ENCODE measurements at places on chromosomes 12 and 14. TPM values are rescaled to one million over a fixed set of nuclear protein-coding genes. Genes with fewer than 3 reads are reported as not detected.
A peak's percentile ranks its signal among the peaks of the same experiment; 100 is the strongest.

GRCh38 chr12:64707362-64707761, 51.8 kb downstream of the GNS start:
- H3K4me3 ChIP-seq, result no peak overlapping the region
- no peaks in the 10 kb centered on the region for H3K4me1 ChIP-seq
- no peaks in the 10 kb centered on the region for H3K27me3 ChIP-seq
- no peaks in the 10 kb centered on the region for H3K36me3 ChIP-seq
- H3K27ac ChIP-seq, result no peak overlapping the region
- no peak for DNase-seq

DNA sequence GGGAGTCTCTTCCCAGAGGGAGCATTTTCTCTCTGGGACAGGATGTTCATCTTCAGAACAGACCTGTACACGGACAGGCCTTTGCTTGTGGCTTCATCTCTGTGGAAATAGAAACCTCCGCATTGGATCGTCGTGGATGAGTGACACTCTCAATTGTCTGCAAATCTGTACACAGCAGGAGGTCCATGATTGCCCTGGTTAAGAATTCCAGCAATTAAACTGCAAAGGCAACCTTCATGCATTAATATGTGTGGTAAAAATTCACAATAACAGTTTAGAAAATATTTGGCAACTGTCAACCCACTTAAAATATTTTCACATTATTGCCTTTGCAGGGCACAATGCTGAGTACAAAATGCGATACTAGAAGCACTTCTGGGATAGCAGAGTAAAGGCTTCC, 149.8 kb upstream of the SFSWAP start:
- peaks cover 3% of the 10 kb centered on the region for H3K27me3 ChIP-seq
- H3K4me3 ChIP-seq, result no peak overlapping the region
- H3K36me3 ChIP-seq, result no peaks in the 10 kb centered on the region
- no peaks in the 10 kb centered on the region for H3K4me1 ChIP-seq
- no peak overlapping the region for H3K27ac ChIP-seq

- no peaks in the 10 kb centered on the region for H3K27me3 ChIP-seq
- H3K4me1 ChIP-seq, result no peaks in the 10 kb centered on the region
- DNase-seq, result no peak
These were observed 153.5 kb upstream of the HMGA2 start for GRCh38 chr12:65670775-65671174.

DNA sequence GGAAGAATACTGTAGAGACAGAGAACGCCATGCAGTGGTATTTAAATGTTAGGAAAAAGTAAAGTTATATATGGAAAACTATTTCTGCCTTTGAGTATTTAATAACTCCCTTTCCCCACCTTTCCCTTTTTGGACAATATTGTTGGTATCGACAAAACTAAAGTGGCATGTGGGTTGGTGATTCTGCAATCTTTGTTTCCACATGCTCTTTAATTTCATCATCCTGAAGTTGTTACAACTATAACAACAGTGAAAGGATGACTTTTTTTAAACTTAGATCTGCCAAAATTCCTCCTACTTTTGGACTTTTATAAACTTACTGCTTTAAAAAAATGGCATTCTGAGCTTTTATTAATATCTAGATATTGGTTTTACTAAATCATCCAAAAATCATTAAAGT, 25.3 kb downstream of the TTC8 start:
- no peak overlapping the region for H3K27ac ChIP-seq
- no peak overlapping the region for H3K4me3 ChIP-seq
- DNase-seq, result no peak
- no peaks in the 10 kb centered on the region for H3K36me3 ChIP-seq

- no peaks in the 10 kb centered on the region for H3K27me3 ChIP-seq
- no peaks in the 10 kb centered on the region for H3K4me1 ChIP-seq
- H3K27ac ChIP-seq, result no peak overlapping the region
- DNase-seq, result no peak
- no peaks in the 10 kb centered on the region for H3K36me3 ChIP-seq
- no peak overlapping the region for H3K4me3 ChIP-seq
These were observed 360.8 kb downstream of the CCDC91 start for GRCh38 chr12:28550757-28551704.

GRCh38 chr12:107607464-107608392, 77.9 kb upstream of the PWP1 start:
- H3K4me3 ChIP-seq, result no peak overlapping the region
- H3K27ac ChIP-seq, result no peak overlapping the region
- DNase-seq, result peak; percentile 74
- no peaks in the 10 kb centered on the region for H3K36me3 ChIP-seq

- H3K4me3 ChIP-seq, result no peak overlapping the region
- H3K4me1 ChIP-seq, result peaks cover 3% of the 10 kb centered on the region
- no peaks in the 10 kb centered on the region for H3K36me3 ChIP-seq
- no peaks in the 10 kb centered on the region for H3K27me3 ChIP-seq
- DNase-seq, result no peak
These were observed 210.9 kb downstream of the MED13L start for GRCh38 chr12:116066381-116067230.

GRCh38 chr14:47626151-47627035, 49.0 kb downstream of the MDGA2 start:
- no peak for DNase-seq
- no peaks in the 10 kb centered on the region for H3K4me1 ChIP-seq
- no peaks in the 10 kb centered on the region for H3K36me3 ChIP-seq
- H3K27me3 ChIP-seq, result no peaks in the 10 kb centered on the region
- H3K27ac ChIP-seq, result no peak overlapping the region

DNA sequence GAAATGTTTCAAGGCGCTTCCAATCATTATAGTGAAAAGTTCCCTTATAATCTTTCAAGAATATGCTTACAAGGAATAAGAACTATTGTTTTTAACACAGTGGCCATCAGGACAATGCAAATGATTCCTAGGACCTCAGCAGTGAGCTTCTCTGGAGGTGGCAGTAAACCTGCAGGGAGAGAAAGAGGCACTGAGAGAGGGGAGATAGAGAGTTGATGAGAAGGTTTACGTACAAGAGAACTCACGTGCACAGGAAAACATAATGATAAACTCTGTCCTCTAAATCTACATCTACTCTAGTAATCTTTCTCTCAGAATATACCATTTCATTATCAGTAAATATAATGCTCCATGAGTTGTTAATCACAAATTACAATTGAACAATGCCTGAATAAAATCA, 715 bp downstream of the KLRC4 start:
- no peaks in the 10 kb centered on the region for H3K4me1 ChIP-seq
- no peaks in the 10 kb centered on the region for H3K27me3 ChIP-seq
- H3K36me3 ChIP-seq, result no peaks in the 10 kb centered on the region
- no peak overlapping the region for H3K4me3 ChIP-seq
- DNase-seq, result no peak

DNA sequence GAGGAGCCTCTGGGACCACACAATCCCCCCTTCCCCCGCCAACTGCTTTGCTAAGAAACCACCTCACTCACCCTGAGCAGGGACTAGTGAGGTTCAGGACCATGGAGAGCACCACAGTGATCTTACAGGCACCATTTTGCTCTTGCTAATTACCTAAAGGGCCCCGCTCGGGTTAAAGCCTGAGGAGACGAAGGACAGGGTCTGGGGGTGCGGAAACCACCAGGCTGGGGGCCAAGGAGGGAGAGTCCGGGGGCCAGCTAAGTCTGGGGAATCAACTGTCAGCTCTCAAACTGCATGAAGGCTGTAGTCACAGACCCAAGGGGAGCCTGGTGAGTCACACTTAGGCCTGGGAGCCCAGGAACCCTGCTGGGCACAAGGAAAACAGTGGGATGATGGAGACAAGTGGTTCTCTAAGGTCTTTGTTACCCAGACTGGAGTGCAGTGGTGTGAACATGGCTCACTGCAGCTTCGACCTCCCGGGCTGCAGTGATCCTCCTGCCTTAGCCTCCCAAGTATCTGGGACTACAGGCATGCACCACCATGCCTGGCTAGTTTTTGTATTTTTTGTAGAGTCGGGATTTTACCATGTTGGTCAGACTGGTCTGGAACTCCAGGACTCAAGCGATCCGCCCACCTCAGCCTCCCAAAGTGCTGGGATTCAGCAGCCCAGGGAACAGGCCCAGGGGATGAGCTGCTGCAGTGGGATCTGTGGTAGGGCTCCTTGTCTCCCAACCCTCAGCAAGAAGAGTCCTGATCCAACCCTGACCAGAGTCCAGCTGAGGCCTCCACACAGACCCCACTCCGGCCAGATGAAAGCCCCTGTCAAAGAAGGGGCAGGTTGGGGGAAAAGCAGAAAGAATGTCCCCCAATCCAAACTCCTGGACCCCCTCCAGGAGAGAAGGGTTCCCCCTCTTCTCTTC, 98.8 kb downstream of the CALM1 start:
- no peak overlapping the region for H3K4me3 ChIP-seq
- no peak overlapping the region for H3K27ac ChIP-seq
- H3K27me3 ChIP-seq, result no peaks in the 10 kb centered on the region
- H3K36me3 ChIP-seq, result no peaks in the 10 kb centered on the region
- no peak for DNase-seq

DNA sequence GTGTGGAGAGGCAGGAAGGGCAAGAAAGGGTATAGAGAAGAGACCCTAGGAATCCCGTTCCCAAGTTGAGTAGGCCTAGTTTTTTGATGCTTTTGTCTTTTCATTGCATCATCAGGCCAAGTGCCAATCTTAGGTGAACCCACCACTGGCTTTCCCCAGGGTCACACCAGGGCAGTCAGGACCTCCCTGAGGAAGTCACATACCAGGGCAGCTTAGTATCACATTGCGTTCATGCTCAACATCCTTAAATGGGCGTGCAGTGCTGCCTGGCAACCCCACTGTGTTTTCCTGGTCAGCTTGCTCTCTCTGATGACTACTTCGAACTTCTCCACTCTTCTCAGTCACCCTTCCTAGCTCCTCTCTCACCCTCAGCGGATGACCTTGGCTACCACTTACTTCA, 9.0 kb downstream of the ASIC1 start:
- no peaks in the 10 kb centered on the region for H3K4me1 ChIP-seq
- H3K27ac ChIP-seq, result no peak overlapping the region
- H3K36me3 ChIP-seq, result no peaks in the 10 kb centered on the region
- H3K4me3 ChIP-seq, result no peak overlapping the region
- no peaks in the 10 kb centered on the region for H3K27me3 ChIP-seq

DNA sequence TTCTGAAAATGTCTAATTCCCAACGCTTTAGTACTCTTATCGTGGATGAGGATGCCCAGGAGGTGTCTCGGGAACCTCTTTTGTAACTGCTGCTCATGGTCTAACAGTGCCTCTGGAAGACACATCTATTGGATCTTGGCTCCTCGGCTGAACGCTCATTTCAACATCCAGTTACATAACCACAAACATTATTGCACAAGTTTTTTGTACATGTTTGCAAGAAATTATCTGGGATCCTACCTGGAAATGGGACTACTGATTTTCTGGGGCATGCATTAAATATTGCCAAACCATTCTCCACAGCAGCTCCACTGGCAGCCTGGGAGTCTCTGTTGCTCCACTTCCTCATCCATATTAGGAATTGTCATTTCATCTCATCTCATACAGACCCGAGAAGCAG, 117.5 kb upstream of the EVL start:
- no peak overlapping the region for H3K4me3 ChIP-seq
- no peak for DNase-seq
- H3K27me3 ChIP-seq, result no peaks in the 10 kb centered on the region
- H3K27ac ChIP-seq, result no peak overlapping the region

- H3K4me3 ChIP-seq, result no peak overlapping the region
- no peak overlapping the region for H3K27ac ChIP-seq
- no peak for DNase-seq
- no peaks in the 10 kb centered on the region for H3K36me3 ChIP-seq
- H3K4me1 ChIP-seq, result no peaks in the 10 kb centered on the region
These were observed 12.3 kb upstream of the GPRC5D start for GRCh38 chr12:12964255-12964654.

DNA sequence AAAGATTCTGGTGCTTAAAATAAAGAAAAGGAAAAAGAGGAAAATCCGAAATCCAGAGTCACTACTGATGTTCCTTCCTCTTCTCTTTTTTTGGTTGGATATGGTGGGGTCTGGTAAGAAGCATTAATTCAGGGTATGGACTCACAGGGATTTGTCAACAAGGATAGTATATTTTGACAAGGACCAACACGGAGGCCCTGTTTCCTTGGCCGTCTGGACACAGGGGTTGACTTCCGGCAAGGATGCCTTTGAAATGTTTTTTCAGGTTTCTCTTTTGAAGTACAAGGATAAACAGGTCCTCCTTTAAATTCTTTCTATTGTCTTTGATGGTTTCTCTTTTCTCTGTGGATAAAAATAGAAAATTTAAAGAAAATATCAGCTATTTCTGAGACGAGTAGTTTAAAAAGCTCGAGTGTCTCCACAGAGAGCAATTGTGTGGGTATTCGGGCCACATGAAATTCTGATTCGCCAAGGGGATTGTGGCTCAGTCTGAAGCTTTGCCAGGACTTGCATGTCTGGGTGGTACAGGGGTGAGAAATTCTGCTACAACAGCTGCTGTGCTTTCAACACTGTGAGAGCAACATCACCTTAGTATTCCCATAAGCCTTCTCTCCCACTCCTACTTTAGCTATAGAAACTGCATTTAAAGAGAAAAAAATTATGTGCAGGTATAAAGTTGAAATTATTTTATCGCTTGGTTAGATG, 88.5 kb upstream of the CSRP2 start:
- no peak overlapping the region for H3K27ac ChIP-seq
- no peaks in the 10 kb centered on the region for H3K27me3 ChIP-seq
- no peak for DNase-seq

DNA sequence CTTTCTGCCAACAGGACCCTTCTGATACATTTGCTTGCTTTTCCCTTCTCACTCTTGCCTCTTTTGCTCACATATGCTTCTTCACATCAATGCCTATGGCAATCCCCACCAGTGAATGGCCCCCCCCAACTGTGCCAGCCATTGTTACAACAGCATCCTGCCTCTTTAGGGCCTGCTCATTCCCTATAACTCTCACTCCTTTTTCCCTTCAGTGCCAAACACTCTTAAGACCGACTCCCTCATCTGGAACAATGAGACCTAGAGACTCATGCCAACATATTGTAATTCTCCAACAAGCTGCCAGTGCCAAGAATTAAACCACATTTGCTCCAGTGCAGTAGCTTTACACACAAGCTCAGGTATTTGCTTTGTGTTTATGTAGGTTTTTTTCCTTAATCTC, 189.0 kb downstream of the SOX5 start:
- H3K4me1 ChIP-seq, result no peaks in the 10 kb centered on the region
- H3K36me3 ChIP-seq, result no peaks in the 10 kb centered on the region
- DNase-seq, result no peak

DNA sequence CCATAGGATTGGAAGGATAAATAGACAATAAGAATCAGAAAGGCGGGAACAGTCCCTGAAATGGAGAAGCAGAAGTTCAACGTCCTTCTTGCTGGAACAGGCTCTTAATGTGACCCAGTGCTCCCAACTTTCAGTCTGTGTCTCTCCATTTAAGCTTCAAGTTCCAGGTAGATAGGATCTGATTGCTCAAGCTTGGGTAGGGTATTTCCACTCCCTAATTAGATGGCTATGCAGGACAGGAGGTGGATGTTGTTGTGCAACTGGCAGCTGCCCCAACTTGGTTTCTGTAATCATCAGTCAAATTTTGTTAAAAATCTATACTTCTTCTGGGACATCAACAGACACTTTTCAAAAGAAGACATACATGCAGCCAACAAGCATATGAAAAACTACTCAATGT, 266.2 kb downstream of the C12orf75 start:
- H3K27ac ChIP-seq, result no peak overlapping the region
- no peak overlapping the region for H3K4me3 ChIP-seq
- H3K27me3 ChIP-seq, result no peaks in the 10 kb centered on the region
- H3K36me3 ChIP-seq, result no peaks in the 10 kb centered on the region
- H3K4me1 ChIP-seq, result no peaks in the 10 kb centered on the region
- DNase-seq, result no peak

- H3K36me3 ChIP-seq, result no peaks in the 10 kb centered on the region
- H3K4me3 ChIP-seq, result no peak overlapping the region
- no peak for DNase-seq
- H3K27ac ChIP-seq, result no peak overlapping the region
These were observed 46.5 kb upstream of the TSPAN11 start for GRCh38 chr12:30880061-30880460.

Gene MEG3
- total RNA-seq, result 135 TPM

Gene DDX55
- total RNA-seq, result 13.7 TPM

Gene GLT1D1
- not detected for total RNA-seq

Gene GYS2
- not detected for total RNA-seq

Gene CCDC88C
- 32.5 TPM for total RNA-seq

Gene KLRC1
- total RNA-seq, result not detected
